ENCODE measurements at places on chromosomes 2 and 18. TPM values are rescaled to one million over a fixed set of nuclear protein-coding genes. Genes with fewer than 3 reads are reported as not detected.

ALLC gene
- not detected for total RNA-seq

TGFA gene
- total RNA-seq, result 0.77 TPM

STAM2 gene
- 30.3 TPM for total RNA-seq

RANBP2 gene
- total RNA-seq, result 65.5 TPM

PRLH gene
- not detected for total RNA-seq

SERPINB4 gene
- not detected for total RNA-seq

ACMSD gene
- total RNA-seq, result not detected

ACSL3 gene
- 84.3 TPM for total RNA-seq

KCNJ3 gene
- 1.4 TPM for total RNA-seq

LIMS2 gene
- total RNA-seq, result 13.0 TPM

CCDC148 gene
- 3.1 TPM for total RNA-seq

TTC39C gene
- 24.7 TPM for total RNA-seq

VWC2L gene
- not detected for total RNA-seq

CSRNP3 gene
- total RNA-seq, result 29.6 TPM

NMS gene
- not detected for total RNA-seq

All from mesothelial cell of epicardium (in vitro differentiated cells).